ENCODE measurements at places on chromosomes 12 and 14.

- DNase-seq: no peak
Observed at GRCh38 chr12:50720501-50720900, 43.4 kb upstream of the ATF1 start.

DNA sequence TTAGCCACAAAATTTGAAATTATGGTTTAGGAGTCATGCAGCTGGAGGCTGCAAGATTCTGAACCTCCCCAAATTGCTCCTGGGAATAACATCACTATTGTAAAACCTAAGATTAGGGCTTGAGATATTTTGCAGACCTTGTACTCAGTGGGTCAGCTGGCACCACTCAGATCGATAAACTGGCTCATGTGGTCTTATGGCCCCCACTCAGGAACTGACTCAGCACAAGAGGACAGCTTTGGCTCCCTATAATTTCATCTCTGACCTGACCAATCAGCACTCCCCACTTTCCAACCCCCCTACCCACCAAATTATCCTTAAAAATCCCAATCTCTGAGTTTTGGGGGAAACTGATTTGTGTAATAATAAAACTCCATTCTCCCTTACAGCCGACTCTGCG lies 161.6 kb downstream of the BRMS1L start:
- DNase-seq: no peak

GRCh38 chr12:48787791-48788523 lies 932 bp downstream of the ADCY6 start:
- DNase-seq: no peak

DNA sequence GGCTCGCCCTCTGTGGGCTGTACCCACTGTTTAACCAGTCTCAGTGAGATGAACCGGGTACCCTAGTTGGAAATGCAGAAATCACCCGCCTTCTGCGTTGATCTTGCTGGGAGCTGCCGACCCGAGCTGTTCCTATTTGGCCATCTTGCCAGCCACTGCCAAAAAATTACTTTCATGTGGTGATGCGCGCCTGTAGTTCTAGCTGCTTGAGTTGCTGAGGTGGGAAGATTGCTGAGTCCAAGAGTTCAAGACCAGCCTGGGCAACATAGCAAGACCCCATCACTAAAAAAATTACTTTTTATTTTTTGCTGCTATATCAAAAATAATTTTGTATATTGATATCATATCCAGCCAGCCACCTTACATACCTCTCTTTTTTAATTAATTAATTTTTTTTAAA lies 18.4 kb downstream of the BRMS1L start:
- no peak for DNase-seq

GRCh38 chr14:33908540-33909223 lies 42.2 kb downstream of the EGLN3 start:
- DNase-seq: no peak

DNA sequence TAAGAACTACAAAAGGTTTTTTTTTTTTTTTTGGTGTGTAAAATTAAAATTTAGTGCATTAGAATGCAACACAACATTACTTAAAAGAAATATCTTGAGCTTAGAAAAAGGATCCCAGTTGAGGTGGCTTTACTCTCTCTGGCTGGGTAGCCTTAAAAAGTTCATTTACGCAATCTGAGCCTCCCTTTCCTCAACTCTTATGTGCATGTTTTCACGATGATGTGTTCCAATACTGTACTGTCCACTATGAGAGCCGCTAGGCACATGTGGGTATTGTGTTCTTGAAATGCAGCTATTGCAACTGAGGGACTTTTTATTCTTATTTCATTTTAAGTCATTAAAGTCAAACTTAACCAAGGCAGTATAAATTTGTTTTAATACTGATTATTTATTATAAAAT lies 460.9 kb upstream of the SYT1 start:
- DNase-seq: no peak

- DNase-seq: no peak
Observed at GRCh38 chr12:61011767-61012423, 1248.3 kb upstream of the USP15 start.

- no peak for DNase-seq
Observed at GRCh38 chr12:112025808-112026375, 12.7 kb downstream of the ERP29 start.

GRCh38 chr14:103724116-103724515 lies 8.5 kb downstream of the ZFYVE21 start:
- DNase-seq: no peak

DNA sequence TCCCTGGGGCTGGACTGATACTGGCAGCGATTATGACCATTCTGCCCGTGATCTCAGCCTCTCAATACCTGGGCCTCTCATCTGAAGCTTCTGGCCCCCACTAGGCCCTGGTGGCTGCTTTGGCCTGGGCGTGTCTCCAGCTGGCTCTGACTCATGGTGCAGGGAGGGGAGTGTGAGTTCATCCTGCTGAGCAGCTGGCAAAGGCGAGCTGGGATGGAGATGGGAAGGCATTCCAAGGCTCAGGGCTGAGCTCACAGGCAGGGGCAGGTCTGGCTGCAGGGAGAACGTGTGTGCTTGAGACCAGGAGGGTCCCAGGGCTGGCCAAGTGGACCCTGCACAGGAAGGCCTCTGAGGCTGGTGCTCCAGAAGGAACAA lies 221.8 kb downstream of the TMEM121 start:
- DNase-seq: no peak

DNA sequence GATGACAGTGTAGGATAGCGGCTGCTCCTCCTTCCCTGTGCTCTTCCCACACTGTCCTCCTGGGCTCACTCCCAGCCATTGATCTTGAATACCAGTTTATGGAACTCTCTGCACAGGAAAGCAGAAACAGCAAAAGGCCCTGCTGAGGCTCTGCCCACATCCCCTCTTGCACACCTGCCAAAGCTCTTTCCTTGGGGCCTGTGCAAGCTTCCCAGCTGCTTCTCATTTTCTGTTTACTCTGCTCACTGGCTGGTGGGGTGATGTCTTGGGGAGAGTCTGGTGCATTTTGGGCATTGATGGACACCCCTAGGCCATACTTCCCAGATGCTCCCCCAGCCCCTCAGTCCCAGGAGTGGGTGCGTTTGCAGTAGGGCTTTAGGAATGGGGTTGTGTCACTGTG lies 361.8 kb downstream of the TMEM121 start:
- DNase-seq: no peak

DNA sequence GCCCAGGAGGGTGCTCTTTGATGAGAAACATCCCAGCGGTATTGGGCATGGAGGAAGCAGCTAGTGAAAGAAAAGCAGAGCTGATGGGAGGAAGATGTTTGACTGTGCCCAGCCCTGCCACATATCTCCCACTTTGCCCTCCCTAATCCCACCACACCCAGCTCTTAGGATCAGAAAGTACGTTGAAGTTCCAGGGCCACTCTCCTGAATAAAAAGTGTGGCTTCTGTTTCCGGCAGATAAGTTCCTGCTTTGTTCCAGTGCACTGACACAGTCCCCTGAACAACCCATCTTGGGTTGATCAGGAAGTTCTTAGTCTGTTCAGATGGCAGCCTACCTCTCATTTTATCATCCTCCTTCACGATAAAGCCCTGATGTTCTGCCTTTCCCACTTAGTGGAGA lies 16.5 kb downstream of the TPCN1 start:
- no peak for DNase-seq

DNA sequence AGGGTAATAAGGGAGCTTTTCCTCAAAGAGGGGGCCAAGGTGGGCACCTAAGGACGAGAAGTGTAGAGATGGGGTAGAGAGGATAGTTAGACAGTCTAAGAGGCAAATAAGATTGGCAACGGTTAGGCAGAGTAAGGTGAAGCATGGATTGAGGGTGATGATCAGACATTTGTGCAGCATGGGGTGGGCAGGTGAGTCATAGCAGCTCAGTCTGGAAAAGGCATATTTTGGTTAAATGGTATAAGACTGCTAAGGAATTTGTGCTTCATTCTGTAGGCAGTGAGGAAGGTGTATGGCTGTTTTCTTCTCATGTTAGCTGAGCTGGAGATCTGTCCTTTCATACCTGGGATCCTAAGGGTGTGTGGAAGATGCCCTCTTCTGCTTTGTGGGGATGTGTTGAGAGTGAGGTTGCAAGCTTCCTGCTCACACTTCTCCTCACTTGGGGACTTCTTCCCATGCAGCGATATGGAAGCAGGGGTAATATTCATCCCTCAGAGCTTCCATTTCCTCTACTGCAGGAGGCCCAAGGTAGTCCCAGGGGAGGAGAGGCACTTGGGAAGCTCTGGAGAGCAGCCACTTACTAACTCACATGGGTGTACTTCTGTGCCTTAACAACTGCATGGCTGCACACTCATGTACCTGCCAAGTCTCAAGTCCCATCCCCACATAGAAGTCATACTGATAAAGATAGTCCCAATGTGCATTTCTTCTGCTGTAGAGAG lies 28.9 kb downstream of the GSG1 start:
- no peak for DNase-seq

- no peak for DNase-seq
Observed at GRCh38 chr14:98606041-98606640, 665.9 kb downstream of the BCL11B start.

GRCh38 chr12:80116735-80117134 lies 17.4 kb downstream of the OTOGL start:
- DNase-seq: no peak

GRCh38 chr12:57939291-57939690 lies 2.1 kb upstream of the ATP23 start:
- no peak for DNase-seq

DNA sequence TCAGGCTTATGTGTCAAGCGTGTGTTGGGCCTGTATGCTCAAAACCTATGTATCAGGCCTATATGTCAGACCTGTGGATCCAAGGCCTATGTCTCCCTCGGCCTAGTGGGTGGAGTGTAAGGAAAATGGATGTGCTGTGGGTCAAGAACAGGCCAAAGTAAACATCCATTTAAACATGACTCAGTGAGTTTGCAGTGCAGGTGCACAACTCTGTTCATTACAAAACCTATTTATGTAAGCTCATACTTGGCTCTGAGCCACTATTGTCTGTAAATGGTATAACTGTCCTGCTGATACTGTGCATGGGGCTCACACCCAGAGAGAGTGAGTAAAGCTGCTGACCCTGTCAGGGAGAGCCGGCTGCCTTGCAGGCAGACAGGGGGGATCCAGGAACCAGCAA lies 249.7 kb upstream of the AVPR1A start:
- DNase-seq: no peak

- no peak for DNase-seq
Observed at GRCh38 chr12:99619389-99620158, 28.0 kb upstream of the GARIN6 start.

DNA sequence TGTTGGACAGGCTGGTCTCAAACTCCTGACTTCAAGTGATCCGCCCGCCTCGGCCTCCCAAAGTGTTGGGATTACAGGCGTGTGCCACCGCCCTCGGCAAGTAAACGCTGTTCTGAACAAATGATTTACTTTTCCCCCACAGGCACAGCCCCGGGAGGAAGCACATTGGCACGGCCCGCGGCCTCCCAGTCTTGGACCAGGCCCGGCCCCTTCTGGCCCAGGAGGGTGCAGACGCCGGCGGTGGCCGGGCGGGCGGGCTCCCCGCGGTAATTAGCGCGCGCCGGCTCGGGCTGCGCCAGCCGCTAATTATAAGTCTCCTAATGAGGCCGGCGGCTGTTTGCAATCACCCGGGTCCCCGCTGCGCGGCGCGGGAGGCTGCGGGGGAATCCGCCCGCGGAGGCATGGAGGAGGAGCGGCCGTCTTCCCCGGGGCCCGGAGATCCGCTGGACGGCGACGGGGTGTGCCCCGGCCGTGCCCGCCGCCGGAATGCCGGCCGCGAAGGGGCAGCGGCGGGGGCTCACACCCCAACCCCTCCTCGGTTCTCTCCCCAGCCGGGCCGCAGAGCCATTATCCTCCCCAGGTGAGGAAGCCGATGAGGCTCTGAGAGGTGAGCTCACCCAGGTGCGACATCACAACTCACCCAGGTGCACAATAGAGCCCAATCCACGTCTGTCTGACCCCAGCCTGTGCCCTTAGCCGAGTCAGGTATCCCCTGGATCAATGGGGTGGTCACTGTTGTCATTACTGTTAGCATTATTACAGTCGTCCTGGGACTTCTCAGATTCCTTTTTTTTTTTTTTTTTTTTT lies 3.3 kb upstream of the POP5 start:
- peak; percentile 28 for DNase-seq

- no peak for DNase-seq
Observed at GRCh38 chr14:89000007-89000942, 175.8 kb downstream of the TTC8 start.

- no peak for DNase-seq
Observed at GRCh38 chr12:23631786-23632377, 317.6 kb downstream of the SOX5 start.

DNA sequence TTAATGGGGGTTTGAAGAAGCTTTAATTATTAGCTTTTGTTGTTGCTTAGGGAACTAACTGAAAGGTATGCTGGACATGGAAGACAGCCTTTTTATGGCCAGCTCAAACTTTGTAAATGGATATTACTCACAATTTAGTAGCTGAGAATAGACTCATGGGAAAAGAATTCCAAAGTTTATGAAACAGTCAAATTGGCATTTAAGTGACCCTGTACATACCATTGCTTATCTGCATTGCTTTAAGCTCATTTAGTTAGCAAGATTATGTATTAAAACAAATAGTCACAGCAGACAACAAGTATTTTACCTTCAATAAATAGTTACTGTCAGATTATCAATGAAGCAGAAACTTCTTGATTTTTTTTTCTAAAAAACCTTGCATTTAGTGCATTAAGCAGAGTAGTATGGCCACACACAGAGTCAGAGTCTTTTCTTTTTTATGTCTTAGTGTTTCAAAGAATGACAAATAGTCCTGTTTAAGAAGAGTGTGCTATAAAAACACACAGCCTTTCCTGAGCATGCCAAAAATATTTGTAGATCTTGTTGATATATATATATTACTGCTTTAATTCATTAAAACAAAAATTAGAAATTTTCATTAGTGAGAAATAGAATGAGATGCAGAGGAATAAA lies 102.2 kb downstream of the TTC6 start:
- no peak for DNase-seq

- DNase-seq: no peak
Observed at GRCh38 chr12:119505001-119505400, 88.6 kb upstream of the TMEM233 start.

DNA sequence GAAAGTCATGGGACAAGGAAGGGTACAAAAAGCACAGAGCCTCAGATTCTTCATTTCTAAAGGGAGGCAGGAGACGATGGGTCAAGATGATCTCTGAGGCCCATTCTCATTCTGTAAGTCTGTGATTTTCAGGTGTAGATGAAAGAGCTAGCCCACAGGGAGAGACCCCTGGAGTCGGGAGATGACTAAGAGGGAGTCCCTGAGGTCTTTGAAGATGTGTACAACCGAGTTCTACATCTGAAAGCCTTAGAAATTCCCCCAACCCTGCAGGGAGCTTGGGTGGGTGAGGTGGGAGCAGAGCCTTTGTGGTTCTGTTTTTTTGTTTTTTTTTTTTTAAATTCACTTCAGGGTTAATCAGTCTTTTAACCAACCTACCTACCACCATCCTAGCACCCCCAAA lies 3.1 kb downstream of the WNT10B start:
- DNase-seq: no peak

All from stimulated activated CD8-positive, alpha-beta memory T cell treated with anti-CD3 and anti-CD28 coated beads, Interleukin-4, amount 100 ng/mL, for 1 hour (primary cell).